ENCODE measurements at places on chromosomes 2 and 18. TPM values are rescaled to one million over a fixed set of nuclear protein-coding genes. Genes with fewer than 3 reads are reported as not detected.

Gene ATOH8
- 4.7 TPM for total RNA-seq

Gene PDE1A
- 0.89 TPM for total RNA-seq

Gene AGXT
- total RNA-seq, result not detected

Gene SLC66A3
- 19.0 TPM for total RNA-seq

Gene ARHGAP25
- 0.30 TPM for total RNA-seq

Gene ADRA2B
- total RNA-seq, result not detected

Gene STPG4
- total RNA-seq, result 0.32 TPM

Gene ESPNL
- 1.5 TPM for total RNA-seq

Gene SPEG
- total RNA-seq, result 36.2 TPM

Gene PIGN
- total RNA-seq, result 43.0 TPM

Gene NEDD4L
- 7.4 TPM for total RNA-seq

Gene EMX1
- total RNA-seq, result not detected

Gene GPR75
- total RNA-seq, result 2.7 TPM

Gene CHRND
- total RNA-seq, result not detected

Gene SLC5A7
- not detected for total RNA-seq
